ENCODE measurements at places on chromosomes 5 and 9.

- peak; percentile 30 for DNase-seq
Measured at GRCh38 chr9:136725612-136726011, 13.2 kb downstream of the DIPK1B start.

DNA sequence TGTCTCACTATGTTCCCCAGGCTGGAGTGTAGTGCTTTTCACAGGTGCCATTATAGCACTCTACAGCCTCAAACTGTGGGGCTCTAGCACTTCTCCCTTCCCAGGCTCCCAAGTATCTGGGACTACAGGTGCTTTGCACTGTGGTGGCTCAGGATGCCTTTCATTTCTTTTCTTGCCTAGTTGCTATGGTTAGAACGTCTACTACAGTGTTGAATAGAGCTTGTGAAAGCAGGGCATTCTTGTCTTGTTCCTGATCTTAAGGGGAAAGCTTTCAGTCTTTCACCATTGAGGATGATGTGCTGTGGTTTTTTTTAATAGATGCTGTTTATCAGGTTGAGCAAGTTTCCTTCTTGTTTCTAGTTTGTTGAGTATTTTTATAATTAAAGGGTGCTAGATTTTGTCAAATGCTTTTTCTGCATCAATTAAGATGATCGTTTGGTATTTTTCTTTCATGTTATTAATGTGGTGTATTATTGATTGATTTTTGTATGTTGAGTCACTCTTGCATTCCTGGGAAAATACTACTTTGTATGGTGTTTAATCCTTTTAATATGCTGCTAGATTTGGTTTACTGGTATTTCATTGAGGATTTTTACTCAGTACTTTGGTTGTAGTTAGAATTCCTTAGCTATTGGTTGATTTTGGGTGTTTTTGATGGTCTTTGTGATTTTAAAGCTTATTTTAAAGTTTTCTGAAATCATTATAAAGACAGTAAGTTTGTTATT is 35.6 kb downstream of the GPBP1 start:
- peak; percentile 18 for DNase-seq

GRCh38 chr9:357560-357959 is 142.9 kb downstream of the DOCK8 start:
- DNase-seq: no peak

GRCh38 chr5:91219091-91219802 is 163.9 kb downstream of the ARRDC3 start:
- DNase-seq: peak; percentile 50

- no peak for DNase-seq
Measured at GRCh38 chr9:14344053-14344524, 30.1 kb upstream of the NFIB start.

GRCh38 chr5:123696921-123697341 is 185.0 kb downstream of the CSNK1G3 start:
- no peak for DNase-seq

DNA sequence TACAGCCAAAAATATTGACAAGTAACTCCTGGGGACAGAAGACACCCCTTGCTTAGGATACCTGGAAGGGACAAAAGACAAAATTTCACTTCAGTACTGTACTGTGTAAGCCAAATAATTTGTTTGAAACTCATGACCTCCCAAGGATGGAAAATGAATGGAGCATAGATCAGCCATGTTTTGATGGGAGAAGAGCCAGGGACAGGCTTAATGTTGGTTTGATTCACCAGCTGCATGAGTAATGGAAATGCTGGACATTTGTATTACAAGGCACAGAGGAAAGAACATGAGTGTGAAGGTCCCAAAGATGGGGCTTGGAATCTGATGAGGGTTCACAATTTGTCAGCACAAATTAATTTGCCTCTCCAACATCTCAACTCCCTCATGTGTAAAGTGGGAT is 122.8 kb downstream of the ENC1 start:
- peak; percentile 77 for DNase-seq

- DNase-seq: peak; percentile 95
Measured at GRCh38 chr5:171521219-171521633, 101.8 kb downstream of the FGF18 start.

GRCh38 chr5:1057485-1058082 is 49.0 kb downstream of the NKD2 start:
- DNase-seq: no peak

DNA sequence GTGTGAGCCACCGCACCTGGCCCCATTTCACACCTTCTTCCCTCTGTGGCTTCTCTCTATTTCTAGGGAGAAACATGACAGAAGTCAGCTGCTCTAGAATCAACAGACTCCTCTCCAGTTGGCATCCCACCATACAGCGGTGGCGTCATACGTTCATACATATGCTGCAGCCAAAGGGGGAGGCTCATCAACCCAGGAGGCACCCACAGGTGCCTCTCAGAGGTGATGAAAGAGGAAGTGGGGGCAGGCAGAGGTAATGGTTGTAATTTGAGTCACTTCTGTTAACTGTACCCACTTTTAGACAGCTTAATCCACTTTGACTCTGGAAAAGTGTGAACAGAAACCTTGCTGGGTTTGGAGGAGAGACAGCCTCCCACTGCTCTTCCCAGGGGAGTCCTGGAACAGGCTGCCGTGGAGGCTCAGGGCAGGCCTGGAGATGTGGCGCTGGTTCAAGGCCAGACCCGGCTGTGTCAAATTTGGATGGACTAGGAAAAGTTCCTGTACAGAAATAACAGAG is 47.3 kb upstream of the SUB1 start:
- DNase-seq: no peak

- no peak for DNase-seq
Measured at GRCh38 chr9:105908069-105908468, 213.7 kb downstream of the TMEM38B start.

- no peak for DNase-seq
Measured at GRCh38 chr9:131197160-131197911, 72.0 kb downstream of the NUP214 start.

GRCh38 chr5:130708754-130709153 is 456.3 kb downstream of the HINT1 start:
- peak; percentile 51 for DNase-seq

GRCh38 chr9:77649109-77649812 is 1.1 kb upstream of the GNA14 start:
- peak; percentile 20 for DNase-seq

GRCh38 chr5:127228540-127229184 is 61.9 kb upstream of the MEGF10 start:
- DNase-seq: no peak

- no peak for DNase-seq
Measured at GRCh38 chr9:106866243-106866642, 3.3 kb downstream of the ZNF462 start.

DNA sequence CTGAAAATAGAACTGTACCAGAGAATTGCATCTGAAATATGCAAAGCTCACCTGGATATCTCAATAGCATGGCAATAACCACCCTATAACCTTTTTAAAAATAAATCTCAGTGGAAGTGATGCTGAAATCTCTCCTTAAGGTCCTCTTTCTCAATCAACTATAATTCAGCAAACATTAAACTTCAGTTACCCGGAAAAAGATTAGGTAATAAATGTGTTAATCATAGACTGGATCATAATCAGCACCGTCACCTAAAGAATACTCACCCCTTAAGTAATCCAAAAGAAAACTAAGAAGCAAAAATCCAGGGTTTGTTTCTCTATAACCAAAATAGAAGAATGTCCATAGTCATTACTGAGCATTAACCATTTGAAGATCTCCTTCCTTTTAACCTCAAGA is 44.3 kb upstream of the DENND4C start:
- no peak for DNase-seq

- no peak for DNase-seq
Measured at GRCh38 chr9:136977223-136977622, at the start of gene PTGDS. TSS of gene PTGDS (plus strand) at chr9:136977504. CDS start at chr9:136977579, 75 bp downstream.

DNA sequence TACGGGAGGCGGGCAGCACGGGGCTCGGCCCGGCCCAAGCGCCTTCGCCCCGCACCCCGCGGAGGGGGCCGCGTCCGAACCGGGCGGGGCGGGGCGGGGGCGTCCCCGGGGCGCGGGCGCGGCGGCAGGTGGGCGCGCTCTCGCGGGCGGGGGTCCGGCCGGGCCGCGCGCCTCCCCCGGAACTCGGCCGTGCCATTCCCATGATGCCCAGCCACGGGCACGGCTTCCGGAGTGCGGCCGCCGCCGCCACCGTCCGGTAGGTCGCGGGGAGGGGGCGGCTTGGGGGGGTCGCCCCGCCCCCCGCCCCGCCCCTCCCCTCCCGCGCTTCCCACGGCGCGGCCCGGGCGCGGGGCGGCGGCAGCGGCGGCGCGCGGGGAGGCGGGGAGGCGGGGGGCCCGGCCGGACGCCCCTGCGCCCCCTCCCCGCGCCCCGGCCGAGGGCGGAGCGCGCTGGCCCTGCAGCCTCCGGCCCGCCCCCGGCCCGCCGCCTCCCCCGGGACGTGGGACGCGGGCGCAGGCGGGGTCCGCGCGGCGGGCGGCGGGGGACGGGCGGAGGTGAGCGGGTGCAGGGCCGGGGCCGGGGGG is at the start of gene PPP1R26:
Gene PPP1R26, plus strand, starts transcription at position 314 of the 584 bp plus-strand sequence. CDS start 4,729 bp downstream, outside the sequence.
- DNase-seq: no peak

DNA sequence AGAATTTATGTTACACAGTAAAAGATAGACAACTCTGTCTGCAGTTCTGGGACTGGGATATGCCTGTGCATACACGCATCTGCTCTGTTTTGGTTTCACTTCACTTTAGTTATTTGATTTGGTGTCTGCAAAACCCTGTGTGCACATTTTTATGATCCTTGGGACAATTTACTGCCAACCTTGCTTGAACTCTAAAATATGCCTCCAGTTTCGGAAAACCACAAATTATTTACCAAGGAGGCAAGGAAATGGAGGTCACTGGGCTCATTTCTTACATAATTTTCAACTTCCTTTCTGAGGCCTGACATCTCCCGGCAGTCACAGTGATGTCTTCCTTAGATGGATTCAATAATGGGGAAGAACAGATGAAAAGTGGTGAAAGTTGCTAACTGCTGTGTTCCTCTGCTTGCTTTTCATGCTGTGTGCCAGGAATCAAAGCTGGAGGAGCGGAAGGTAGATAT is 61.2 kb upstream of the TAF11L2 start:
- peak; percentile 53 for DNase-seq

GRCh38 chr9:94799578-94800264 is 73.2 kb downstream of the AOPEP start:
- peak; percentile 83 for DNase-seq

GRCh38 chr5:55033568-55033967 is 9.5 kb downstream of the GZMK start:
- no peak for DNase-seq

DNA sequence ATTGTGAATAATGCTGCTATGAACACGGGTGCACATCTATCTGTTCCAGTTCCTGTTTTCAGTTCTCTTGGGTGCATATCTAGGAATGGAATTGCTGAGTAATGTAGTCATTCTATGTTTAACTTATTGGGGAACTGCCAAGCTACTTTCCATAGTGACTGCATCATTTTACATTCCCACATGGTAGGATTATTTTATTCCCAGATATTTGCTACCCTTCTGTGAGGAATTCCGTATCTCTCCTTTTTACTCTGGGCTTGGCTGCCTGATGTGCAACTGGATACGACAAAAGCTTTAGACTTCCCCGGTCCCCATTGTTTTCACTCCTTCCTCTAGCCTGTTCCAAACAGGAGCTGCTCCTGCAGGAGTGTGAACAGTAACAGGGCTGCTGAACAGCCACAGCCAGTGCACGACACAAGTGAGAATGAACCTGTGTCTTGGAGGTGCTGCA is 7.2 kb downstream of the TAS2R1 start:
- DNase-seq: peak; percentile 89

DNA sequence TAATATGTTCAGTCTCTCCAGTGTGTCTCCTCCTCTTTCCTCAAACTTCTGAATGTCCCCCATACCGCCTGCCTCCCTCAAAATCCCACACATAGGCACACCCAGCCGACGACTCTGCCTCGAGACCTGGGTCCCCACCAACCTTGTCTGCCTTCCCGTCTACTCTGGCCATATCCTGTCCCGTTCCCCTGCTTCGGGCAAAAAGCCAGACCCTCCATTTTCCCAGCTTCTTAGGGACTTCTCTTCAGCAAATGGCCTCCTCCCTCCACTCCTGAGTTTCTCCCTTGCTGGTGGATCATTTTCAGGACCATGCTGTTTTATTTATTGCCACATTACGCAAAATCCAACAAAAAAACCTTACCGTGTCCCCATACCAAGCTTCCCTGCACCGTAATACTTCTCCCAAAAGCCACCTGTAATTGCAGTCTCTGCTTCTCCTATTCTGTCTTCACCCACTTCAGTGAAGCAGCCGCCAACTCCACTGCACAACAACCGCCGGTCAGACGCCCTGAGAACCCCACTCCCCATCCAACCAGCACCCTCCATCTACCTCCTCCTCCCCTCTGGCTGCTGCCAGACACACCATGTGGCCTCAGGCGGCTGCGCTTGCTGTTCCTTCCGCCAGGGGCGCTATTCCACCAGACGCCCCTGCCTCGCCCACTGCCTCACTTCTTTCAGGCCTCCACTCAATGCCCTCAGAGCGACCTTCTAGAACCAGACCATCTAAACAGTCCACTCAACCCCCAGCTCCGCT is 117.0 kb downstream of the TRPM6 start:
- DNase-seq: no peak

GRCh38 chr5:16265141-16265540 is 85.5 kb upstream of the MARCHF11 start:
- DNase-seq: no peak

- peak; percentile 29 for DNase-seq
Measured at GRCh38 chr5:52867809-52868208, 80.1 kb downstream of the ITGA1 start.

DNA sequence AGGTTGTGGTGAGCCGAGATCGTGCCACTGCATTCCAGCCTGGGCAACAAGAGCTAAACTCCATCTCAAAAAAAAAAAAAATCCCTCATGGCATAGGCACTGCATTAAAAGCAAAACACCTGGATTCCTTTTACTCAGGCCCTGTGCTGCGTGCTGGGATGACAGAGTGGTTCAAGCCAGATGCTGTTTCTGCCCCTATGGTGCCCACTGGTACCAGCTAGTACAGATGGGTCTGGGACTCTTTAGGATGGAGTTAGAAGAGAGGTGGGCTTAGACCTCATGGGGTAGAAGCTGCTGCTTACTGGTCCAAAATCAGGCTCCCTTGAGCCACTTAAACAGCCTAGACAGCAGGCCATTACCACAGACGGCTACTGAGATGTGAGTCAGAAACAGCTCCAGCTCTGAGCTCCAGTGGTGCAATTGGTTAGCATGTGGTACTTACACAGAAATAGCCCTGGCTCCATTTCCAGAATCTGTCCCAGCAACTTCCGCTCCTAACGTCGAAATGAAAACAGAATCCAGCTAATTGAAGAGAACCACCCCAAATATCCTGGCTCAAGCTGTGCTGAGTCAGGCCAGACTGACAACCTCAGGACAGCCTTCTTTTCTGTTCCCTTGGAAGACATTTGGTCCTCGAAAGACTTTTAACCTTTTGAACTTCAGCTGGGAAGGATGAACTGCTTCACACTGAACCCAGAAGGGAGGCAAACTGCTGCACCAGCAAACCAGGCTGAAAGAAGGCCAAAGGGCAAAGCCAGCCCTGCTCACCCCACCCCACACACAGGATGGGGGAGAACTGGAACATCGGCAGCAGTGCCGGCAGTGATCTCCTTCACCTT is 15.5 kb downstream of the C5orf15 start:
- peak; percentile 81 for DNase-seq

DNA sequence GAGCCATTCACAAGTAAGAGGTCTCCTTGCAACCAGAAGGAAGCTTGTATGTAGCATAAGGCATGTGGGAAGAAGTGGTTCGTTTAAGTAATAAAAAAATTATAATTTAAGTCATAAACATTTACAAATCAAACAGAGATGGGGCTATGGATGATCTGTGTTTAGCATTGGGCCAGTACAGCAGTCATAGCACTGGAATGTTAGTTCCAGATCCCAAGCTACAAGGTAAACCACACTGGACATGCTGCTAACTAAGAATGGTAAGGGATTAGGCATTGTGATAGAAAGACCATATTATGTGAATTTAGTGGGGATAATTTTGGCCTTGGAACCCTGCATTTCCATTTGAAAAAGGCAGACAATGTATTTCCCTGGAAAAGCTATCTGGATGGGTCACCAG is 170.4 kb upstream of the KCNN2 start:
- peak; percentile 8 for DNase-seq

GRCh38 chr9:95936579-95937075 is 61.1 kb downstream of the ERCC6L2 start:
- no peak for DNase-seq

All from fibroblast of skin of abdomen (primary cell).